Occipital lobe (tissue), 3 donors: ENCODE measurements at places on chromosomes 7 and 10. TPM values are rescaled to one million over a fixed set of nuclear protein-coding genes. Genes with fewer than 3 reads are reported as not detected.

Gene PLAU
- 0.94 TPM for total RNA-seq

Gene RBM48
- 25.3 TPM for total RNA-seq

Gene ADK
- 39.8 TPM for total RNA-seq

Gene DEPP1
- 3.1 TPM for total RNA-seq

Gene SPDYE2B
- not detected for total RNA-seq

Gene MYL10
- not detected for total RNA-seq

Gene GPNMB
- 5.3 TPM for total RNA-seq

Gene PARP12
- total RNA-seq = 3.0 TPM

Gene CD36
- total RNA-seq = 34.0 TPM

Gene ZNF277
- total RNA-seq = 77.0 TPM

Gene LRRTM3
- total RNA-seq = 30.7 TPM

Gene TAS2R5
- 3.4 TPM for total RNA-seq
